ENCODE measurements at places on chromosomes 3 and 15.

GRCh38 chr3:171351676-171352075, 108.5 kb downstream of the TNIK start:
- peak; percentile 82 for DNase-seq

DNA sequence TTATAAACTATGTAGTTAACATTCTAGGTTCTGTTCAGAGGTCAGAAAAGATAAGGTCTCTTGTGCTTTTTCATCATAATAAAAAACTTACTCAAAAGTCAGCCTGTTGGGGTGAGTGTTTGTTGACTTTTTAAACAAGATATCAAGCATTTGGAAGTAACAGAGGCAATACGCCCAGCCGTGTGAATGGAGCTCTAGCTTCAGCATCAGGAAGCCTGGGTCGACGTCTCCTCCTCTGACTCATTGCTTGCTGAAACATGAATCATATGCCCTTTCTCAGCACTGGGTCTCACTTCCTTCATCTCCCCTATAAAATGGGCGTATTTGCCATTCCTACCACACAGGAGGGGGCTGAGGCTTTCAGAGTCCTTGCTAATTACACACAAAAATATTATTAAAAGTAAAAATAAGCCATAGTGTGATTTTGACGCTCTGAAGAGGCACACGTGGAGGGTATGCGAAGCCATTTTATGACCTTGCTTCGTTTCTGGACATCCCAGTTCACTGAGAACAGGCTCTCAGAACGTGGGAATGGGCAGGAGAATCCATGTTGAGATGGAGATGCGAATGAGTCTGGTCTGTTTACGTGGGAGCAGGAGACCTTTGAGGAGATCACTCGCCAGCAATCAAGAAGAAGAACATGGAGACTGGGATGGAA, 220.8 kb upstream of the TPRG1 start:
- DNase-seq, result peak; percentile 99

DNA sequence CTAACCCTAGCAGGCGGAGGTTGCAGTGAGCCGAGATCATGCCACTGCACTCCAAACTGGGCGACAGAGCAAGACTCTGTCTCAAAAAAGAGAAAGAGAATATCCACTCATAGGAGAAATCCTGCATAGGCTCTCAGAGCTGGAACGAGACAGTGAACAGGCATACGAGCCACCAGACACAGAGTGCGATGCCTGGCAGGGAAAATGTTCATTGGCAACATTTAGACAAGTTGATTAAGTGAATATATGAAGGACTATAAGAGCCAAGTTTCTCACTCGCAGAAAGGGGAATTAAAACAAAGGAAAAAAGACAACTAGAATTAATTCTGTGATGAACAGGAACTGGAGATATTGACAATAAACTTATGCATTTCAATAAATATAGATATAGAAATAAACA, 27.1 kb upstream of the ARHGEF26 start:
- no peak for DNase-seq

DNA sequence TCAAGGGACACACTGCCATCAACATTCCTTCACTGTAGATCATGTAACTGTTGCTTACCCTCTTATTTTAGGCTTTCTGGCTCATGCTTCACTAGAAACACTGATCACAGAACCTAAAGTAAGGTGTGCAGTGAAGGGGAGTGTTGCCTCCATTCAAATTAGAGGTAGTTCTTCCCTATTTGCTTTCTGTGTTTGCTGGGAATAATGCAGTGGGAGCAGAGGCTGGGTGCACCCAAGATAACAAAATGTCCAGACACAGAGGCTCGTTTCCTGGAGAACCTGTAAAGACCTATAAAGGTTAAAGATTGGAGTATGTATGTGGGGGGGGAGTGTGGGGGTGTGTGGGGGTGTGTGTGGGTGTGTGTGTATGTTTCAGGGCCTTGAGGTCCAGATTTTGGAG, 2.1 kb upstream of the CLDN18 start:
- no peak for DNase-seq

DNA sequence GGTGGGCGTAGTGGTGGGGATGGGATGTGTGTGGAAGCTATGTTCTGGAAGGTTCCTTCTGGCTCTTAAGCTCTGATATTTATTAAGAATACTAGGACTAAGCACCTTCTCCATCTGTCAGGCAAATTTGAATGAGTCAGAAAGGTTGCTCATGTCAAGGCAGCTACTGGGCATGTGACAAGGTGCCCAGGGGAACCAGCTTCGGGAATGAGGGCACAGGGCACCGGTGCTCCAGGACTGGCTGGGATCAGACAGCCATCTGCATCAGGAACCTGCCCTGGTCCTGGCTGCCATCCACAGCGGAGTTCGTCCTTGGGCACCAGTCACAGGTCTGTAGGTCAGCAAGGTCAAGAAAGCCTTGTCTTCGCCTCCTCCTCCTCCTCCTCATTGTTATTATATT, 32.5 kb downstream of the CA12 start:
- DNase-seq, result no peak

GRCh38 chr3:120057029-120057428, 37.2 kb downstream of the GSK3B start:
- DNase-seq, result no peak

GRCh38 chr15:36414670-36415069, 164.8 kb upstream of the CDIN1 start:
- DNase-seq, result peak; percentile 35

DNA sequence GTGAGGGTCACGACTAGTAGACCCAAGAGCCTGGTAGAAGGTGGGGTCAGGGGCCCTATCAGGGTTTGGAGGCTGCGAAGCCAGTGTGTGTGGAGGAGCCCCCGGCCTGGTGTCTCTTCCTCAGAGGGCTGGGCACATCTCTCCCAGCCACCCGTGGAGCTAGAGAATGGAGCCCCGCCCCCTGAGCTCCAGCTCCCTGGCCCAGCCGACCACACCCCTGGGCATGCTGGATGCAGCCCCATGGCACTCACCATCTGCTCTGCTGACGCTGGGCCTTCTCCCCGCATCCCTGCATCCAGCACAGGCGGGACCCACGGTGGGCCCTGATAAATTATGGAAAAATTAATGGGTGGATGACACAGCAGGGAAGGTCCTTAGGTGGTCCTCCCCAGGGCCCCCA, 17.5 kb downstream of the ANKRD63 start:
- DNase-seq, result no peak

DNA sequence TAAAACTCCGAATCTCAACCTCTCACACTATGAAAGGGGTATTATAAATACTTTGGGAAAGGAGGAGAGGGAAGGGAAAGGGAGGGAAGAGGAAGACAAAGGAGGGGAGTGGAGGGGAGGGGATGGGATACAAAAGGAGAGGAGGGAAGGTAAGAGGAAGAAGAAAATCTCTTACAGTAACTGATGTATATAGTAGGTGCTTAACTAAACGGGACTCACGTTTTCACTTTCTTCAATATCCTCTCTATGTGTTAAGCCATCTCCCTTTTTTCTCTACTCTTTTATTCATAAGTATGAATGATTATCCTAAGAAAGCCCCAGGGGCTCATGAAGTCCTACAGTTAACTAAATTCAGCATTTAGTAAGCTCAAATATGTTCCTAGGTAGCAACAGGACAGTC, 729.6 kb upstream of the NR2F2 start:
- no peak for DNase-seq

DNA sequence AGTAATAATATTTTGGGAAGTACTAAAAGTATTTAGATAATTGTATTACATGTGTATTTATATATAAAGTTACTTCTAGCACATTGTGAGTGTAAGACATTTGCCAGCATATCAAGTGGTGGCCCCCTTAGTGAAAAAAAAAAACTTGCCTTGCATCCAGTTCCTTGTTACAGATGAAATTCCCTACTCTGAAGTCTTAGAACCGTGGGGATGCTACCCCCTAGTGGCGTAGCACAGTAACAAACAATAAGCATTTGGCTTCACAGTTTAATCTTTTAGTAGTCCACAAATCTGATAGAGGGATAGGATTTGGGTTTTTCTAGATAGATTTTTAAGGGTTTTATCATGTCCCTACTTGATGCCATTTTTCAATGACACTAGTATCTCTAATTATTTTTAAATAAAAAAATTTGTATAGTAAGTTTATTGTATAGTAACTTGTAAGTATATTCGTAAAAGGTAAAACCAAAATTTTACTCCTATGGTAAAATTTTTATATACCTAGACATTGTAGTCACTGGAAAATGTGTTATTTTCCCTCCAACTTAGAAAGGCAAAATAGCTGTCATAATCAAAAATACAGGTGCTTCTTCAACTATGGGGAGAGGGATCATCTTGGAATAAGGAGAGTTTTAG, 14.3 kb downstream of the SMC4 start:
- DNase-seq, result peak; percentile 92

GRCh38 chr3:61772456-61772855, 211.1 kb downstream of the PTPRG start:
- peak; percentile 48 for DNase-seq

GRCh38 chr3:195752546-195753331, 32.0 kb downstream of the MUC20 start:
- no peak for DNase-seq

DNA sequence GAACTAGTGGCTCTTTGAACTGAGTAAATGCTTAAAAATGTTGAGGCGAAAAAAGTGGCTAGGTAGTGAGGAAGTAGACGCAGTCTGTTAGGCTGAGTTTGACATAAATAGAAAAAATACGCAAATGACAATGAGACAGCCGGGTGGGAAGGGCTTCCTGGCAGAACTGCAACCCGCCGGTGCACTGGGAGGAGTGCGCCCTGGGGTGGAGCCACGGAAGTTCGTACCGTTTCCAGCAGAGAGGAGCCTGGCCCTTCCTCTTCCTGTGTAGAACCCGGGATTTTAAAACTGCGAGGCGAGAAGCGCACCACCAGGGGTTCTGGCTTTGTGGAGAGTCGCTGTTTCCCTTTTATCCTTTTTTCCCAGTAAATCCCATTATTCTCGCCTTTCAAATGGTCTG, 602.6 kb downstream of the PYDC2 start:
- no peak for DNase-seq

- no peak for DNase-seq
These were observed 4.2 kb upstream of the PLEKHO2 start for GRCh38 chr15:64837502-64837901.

DNA sequence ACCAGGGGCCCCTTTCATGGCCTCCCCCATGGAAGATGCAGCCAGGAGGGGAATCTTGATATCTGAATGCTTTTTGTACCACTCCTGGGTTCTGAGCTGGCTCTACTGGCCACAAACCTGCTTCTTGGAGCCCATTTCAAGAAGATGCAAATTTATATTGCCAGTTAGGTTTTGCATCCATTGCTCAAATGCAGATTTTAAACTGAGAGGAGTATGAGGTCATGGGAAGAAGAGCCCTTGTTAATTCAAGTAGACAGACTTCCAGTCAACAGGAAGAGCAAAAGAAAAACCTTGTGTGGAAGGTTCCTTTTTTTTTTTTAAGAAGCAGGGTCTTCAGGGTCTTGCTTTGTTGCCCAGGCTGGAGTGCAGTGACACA, 133.5 kb downstream of the PDZRN3 start:
- DNase-seq, result no peak

DNA sequence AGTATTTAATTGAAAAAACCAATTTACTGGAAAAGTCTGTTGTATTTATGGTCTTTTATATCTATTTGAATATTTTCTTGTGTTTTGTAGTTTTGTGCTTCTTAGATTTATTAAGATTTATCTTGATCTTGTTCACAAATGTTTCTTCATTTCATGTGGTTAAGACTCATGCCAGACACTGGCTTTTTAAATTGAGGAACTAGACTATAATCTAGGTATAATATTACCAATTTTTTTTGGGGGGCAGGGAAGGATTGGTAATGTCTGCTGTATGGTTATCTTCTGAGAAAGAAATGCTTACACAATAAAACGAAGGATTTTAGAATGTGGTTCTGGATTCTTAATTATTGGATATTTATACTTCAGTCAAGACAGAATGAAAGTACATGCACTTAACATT, 24.9 kb downstream of the AP4E1 start:
- DNase-seq, result no peak

DNA sequence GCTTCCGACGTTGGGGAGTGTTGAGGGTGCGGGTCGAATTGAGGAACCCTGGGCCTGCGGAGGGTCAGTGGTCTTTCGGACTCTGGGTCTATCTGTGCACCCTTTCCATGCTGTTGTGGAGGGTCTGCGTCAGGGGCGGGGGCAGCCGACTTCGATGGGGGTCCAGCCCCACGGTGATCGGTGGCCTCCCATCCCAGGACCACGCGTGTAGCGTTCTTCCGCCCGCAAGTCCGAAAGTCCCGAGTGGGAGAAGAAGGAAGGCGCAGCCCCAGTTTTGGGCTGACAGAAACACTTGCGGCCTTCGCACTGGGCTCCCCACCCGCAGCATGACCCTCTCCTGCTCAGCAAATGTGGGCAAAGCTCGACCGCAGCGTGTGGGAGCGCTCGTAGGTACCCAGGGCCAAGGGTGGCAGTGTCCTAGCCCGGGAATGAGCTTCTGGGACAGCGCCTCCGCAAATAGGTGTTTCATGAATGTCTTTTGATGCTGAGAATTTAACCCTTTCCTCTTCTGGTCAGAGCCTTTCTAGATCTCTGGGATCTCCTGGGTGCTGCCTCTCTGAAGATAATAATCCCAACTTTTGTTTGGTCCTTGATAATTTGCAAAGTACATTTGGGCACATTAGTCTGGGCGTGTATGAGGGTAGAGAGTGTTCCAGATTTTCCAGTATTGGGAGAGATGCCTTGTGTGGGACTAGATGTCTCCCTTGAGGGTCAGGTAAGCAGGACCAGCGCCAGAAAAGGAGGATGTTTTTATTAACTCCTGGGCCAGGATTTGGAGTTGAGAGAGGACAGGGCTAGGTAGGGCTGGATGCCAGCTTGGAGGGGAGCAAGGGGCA, 2.3 kb upstream of the DLL4 start:
- DNase-seq, result no peak

DNA sequence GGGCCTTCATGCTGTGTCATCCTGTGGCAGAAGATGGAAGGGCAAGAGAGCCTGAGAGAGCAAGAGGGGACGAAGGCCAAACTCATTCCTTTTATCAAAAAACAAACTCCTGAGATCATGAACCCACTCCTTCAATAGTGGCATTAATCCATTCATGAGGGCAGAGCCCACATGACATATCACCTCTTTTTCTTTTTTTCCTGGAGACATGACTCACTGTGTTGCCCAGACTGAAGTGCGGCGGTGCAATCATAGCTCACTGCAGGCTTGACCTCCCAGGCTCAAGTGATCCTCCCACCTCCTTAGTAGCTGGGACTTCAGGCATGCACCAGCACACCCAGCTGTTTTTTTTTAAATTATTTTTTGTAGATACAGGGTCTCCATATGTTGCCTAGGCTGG, 92.0 kb upstream of the RNU6-1 start:
- peak; percentile 51 for DNase-seq

- no peak for DNase-seq
These were observed 69.5 kb downstream of the KCNAB1 start for GRCh38 chr3:156189927-156190326.

GRCh38 chr15:64045774-64046420, 388 bp downstream of the DAPK2 start:
- no peak for DNase-seq
